Stimulated activated CD8-positive, alpha-beta memory T cell treated with anti-CD3 and anti-CD28 coated beads, Interleukin-15, amount 100 ng/mL, for 1 hour (primary cell): ENCODE measurements at places on chromosomes 16 and 17.

DNA sequence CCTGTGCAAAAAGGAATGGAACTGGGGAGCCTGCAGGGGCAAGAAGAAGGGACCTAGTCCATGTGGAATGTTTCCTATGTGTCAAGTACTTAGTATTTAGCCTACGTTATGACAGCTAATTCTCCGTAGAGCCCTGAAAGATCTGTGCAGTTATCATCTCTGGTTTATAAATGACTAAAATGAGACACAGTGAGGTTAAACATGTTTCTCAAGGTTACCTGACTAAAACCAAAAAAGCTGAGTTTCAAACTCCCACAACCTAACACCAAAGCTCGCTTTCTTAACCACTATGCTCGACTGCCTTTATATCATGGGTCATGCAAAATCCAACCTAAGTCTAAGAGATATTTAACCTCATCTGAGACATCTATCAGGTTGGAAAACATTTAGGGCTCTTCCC is 53.3 kb upstream of the CCL2 start:
- no peak for DNase-seq

DNA sequence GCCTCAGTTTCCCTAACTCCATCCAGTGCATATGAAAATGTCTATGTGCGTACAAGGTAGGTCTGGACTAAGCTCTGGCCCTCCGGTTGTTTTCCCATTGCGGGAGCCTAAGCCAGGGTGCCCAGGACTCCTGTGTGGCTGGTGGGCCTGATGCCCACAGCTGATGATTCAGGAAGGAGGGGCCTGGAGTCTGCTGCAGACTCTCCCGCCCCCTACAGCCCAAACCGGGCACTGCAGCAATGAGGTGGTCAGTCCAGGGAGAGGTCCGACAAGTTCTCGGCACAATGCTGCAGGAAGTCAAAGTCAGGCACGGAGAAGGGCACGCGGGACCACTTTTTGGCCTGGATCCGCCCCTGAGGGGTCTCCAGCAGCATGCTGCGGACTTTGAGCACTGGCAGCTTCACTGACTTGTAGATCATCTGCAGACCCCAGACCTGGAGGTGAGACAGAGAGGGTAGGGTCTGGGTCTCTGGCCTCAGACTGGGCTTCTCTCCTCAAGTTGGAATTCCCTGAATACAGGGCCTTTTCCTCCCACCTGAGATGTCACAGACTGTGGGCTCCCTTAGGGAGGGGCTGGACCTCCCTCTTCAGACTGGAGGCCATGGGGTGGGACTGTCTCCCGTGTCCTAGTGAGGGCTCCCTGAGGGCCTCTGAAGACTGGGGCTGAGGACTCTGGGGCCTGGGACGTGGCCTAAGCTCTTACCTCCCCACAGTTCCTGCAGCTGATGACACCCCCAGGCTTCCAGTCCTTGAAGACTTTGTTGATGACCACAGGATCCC is 3.4 kb upstream of the ZNF385C start:
- peak; percentile 47 for DNase-seq

DNA sequence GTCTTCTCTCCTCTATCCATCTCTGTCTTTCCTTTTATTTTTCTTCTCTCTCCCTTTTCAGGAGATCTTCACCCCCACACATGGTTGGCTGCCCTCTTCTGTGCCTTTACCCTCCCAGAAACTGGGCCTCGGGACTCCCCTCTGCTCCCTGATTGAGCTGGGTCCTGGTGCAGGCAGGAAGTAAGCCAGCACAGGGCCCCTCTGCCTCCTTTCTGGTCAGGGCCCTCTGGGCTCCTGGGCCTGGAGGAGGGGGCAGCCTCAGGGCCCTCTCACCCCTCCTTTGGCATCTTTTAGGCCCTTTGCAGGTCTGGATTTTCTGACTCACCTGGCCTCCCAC is 21.1 kb upstream of the TAC4 start:
- DNase-seq, result no peak

GRCh38 chr17:20896153-20896649 is 146.6 kb downstream of the USP22 start:
- no peak for DNase-seq

GRCh38 chr17:11503308-11504035 is 94.8 kb upstream of the DNAH9 start:
- no peak for DNase-seq

GRCh38 chr16:2204416-2205103 is 694 bp upstream of the MLST8 start:
- no peak for DNase-seq

- DNase-seq, result no peak
These were observed 3.8 kb downstream of the UBE2O start for GRCh38 chr17:76449126-76449525.

- DNase-seq, result no peak
These were observed 1.0 kb upstream of the NLRC5 start for GRCh38 chr16:56988161-56988947.

GRCh38 chr17:71011391-71011790 is 842.1 kb downstream of the KCNJ2 start:
- no peak for DNase-seq

DNA sequence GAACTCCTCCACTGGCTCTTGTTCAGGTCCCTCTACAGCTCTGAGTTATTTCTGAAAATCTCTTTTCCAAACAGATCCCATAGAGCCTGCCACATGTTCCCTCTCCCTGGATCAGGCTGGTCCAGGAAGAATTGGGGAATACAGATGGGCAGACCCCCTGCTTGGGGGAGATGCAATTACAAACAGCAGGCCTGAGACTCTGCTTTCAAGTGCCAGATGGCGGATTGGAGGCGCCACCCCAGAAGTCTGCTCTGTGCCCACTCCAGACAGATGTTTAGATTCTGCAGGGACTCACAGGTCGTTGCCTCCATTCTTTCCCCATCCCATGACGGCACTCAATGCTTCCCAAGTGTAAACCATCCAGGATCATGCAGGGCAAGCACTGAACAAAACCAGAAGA is 316.6 kb downstream of the SLC39A11 start:
- no peak for DNase-seq

DNA sequence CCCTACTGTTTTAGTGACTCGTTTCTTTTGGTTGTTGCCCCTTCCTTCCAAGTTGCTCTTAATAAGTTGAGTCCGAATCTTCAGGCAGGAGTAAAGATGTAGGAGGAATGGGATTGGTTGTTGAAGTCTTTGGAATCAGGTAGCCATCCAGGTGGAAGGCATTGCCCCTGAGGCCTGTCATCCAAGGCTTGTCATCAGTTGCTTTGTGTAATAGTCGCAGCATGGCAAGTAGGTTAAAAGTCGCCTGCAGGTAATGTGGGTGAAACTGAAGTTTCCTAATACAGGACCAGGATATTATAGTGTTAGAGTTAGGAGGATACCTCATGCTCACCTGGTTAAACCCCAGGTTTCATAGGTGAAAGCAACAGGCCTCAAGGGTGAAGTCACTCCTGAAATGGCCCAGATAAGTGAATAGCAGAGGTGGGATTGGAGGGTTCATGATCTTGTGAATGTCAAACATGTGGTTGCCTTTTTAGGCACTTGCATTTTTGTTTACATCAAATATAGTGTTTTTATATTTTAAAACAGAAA is 934 bp downstream of the PCTP start:
- no peak for DNase-seq

GRCh38 chr17:50117202-50118051 is 12.5 kb downstream of the SAMD14 start:
- no peak for DNase-seq

- DNase-seq, result no peak
These were observed 161.7 kb upstream of the SOX9 start for GRCh38 chr17:71959154-71959553.

DNA sequence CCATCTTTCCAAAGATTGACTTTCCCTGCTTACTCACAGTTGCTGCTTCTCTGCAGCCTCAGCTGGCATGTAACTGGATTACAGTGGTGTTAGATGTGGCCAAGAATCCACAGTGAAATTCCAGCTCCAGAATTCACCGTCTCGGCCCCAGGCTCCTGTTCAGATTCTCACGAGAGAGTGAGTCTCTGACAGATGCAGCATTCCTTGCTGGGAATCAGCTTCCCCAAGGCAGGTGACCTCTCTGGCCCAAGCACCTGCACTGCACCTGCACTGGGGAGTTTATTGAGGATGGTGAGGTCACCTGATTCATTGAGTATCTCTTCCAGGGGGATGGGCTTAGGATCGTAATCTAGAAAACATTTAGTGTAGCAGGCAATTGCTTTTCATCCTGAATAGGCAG is 600.5 kb upstream of the RBFOX1 start:
- no peak for DNase-seq

- DNase-seq, result no peak
These were observed 5.5 kb downstream of the USP32 start for GRCh38 chr17:60386147-60387058.

DNA sequence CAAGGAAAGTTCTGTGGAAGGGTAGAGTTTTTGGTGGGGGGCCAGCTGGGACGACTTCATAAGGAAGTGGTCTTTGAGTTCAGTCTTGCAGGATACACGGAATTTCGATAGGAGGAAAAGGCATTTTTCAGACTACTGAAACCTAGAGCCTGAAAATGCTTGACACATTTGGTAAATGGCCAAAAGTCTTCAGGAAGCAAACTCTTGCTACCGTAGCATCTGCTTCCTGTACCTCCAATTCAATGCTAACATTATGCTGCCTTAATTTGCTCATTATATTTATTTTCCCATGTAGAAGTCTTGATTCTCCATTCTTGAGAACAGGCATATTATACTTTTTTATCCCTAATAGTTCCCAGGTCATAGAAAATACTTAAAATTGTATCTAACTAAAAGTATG is 129.3 kb upstream of the MED13 start:
- no peak for DNase-seq

DNA sequence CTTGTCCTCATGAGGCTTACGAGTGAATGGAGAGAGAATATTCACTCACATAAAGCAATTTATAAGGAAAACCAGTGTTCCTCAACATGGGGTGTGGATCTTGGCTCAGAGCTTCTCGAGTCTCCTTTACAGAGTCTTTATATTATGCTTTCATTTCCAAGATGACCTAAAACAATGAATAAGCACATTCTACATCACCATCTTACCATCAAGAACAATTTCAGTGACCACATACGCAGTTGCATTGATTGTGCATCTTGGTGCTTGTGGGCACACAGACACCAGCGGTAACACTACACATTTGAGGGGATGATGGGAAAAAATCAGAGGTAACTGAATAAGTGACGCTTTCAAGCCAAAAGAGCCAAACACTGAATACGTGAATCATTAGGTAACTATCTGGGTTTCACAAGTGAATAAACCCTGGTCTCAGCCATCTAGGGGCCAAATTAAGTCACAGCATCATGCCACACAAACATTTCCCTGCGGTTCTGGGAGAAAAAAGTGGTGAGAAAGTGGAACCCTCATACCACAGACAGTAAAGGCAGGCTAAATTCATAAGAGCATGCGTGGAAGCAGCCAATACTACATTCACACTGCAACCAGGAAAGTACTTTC is 9.4 kb downstream of the CWC25 start:
- DNase-seq, result no peak

- DNase-seq, result no peak
These were observed 105.4 kb downstream of the ZNF423 start for GRCh38 chr16:49750341-49751000.

- DNase-seq, result no peak
These were observed 19.2 kb downstream of the CYB561 start for GRCh38 chr17:63426917-63427308.

GRCh38 chr17:1592751-1593629 is 30.4 kb upstream of the PITPNA start:
- DNase-seq, result no peak

DNA sequence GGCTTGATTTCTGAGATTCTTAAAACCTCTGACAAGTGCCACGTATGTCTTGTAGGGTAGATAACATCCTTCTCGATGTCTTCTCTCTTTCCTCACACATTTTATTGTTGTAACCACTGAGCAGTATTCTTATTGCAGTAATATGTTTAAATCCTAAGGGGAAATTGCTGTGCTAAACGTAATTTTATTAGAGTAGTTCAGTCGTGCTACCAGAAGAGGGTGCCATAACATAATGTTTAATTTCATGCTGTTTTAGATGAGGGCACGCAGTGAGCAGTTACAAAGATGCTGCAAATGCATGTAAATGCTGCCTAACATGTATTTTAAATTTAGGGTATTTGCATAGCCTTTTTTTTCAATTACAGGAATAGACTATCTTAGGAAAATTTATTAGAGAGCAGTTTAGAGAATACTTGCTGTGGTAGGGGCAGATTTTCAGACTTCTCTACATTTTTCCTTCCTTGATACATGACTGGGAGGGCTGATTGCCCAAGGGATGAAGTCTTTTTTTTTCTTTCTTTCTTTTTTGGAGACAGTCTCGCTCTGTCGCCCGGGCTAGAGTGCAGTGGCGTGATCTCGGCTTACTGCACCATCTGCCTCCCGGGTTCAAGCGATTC is 51.7 kb downstream of the GAN start:
- no peak for DNase-seq

DNA sequence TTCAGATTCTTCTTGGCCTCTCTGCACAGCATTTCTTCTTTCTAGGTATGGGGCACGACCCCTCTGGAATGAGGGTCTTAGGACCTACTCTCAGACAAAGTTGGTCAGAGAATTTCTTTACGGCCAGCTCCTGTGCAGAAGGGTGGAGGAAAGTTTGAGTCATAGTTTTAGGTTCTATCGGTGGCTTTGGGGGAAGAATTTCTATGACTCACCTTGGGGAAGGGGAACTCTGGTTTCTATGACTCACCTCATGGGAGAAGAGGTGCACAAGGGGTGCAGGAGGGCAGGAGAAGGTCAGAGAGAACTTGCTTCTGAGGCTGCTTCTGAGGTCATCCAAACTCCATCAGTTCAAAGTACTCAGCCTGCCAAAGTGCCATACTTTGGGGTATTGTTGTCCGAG is 2.5 kb upstream of the ABCC12 start:
- no peak for DNase-seq

DNA sequence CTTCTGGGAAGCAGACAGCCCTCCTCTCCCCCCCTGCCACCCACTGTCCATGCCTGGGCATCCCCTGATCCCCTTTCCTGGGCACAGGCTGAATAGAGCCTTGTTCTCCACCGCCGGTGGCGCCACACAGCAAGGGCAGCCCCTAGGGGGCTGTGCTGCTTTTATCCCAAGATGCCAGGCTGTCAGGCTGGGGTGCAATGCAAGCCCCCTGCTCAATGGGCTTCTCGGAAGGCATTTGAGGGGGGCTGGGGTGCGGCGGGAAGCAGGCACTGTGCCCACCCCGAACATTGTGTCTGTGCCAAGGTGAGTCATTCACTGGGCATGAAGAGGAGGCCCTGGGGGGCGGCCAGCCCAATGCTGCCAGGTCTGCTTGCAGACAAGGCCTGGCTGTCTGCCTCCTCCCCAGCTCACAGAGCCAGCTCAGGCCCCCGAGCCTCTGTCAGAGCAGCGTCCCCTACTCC is 1.5 kb upstream of the GFAP start:
- no peak for DNase-seq
